ENCODE measurements at places on chromosomes 2 and 18.
A peak's percentile ranks its signal among the peaks of the same experiment; 100 is the strongest.

DNA sequence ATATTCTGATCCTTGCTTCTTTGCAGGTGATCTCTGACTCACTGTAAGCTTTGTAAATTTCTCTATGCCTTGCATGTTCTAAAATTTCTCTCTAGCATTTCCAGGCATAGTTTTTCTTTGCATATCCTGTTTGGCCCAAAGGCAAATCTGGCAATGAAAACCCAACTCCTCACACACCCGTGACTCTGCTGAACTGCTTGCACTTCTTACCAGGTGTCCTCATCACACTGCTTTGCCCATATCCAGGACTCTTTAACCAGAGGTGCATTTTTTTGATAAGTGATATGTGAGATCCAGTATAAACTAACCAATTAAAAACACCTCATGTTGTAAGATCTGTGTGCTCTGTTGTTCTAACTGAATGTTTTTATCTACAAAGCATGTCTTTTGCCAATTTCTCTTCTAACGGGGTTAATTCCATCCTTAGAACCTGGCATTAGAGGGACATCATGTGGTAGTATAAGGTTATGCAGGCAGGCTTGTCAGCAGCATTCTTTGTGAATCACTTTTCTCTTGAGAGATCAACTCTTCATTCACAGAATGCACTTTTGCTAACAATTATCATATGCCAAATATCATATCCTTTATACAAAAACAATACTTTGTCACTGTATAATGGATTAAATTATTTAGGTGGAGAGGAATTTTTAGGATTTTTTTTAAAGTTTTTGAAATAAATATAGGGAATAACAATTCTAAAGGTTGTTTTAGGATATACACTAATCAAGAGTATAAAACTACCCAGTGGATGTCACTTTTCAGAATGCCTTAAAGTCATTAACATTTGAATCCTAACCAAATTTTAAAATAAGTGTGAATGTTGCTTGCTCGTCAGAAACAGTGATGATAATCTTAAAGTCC lies 20.8 kb upstream of the TMX3 start:
- no peak for DNase-seq

DNA sequence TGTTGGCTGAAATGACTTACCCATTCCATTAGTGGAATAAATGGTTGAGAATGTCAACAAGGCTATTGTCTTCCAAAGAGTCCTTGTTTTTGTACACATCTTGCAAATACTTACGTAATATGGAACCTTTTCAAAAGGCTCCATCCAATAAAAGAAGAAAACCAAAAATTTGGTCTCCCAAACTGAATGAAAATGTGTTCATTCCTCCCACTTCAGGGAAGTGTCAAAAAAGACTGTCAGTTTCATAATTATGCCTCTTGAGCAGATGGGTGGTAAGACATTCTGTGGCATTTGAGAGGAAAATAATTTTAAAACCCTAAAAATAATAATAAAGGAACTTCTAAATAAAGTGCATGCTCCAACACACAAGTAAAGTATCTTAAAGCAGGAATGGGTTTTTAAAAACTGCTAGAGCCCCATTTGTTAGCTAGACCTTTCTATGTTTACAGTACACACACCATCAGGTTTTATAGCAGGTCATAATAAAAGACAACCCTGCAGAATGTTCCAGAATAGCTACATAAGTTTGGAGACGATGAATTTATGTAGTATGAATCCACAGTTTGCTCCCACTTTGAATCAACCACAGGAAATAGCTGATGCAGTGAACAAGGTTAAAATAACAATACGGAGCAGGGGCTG lies 843.7 kb downstream of the LRRTM4 start:
- no peak for DNase-seq

DNA sequence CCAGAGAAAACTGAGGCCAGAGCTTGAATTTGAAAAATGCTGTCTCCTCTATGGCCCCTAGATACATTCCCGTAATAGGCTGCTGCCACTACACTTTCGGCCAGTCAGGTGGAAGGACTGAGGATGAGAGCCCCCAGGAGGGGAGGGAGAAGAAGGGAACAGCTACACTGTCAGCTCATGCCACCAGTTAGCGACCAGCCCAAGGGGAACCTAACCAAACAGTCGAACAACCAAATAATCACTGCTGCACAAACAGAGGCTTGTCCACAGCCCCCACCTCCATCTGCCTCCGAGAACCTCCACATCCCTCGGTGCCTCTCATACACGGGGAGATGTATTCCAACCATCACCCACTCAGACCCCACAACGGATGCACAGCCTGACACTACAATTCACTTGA lies 7.3 kb downstream of the ZNF516 start:
- DNase-seq, result no peak

GRCh38 chr2:141021109-141021508 lies 1109.7 kb downstream of the LRP1B start:
- no peak for DNase-seq

DNA sequence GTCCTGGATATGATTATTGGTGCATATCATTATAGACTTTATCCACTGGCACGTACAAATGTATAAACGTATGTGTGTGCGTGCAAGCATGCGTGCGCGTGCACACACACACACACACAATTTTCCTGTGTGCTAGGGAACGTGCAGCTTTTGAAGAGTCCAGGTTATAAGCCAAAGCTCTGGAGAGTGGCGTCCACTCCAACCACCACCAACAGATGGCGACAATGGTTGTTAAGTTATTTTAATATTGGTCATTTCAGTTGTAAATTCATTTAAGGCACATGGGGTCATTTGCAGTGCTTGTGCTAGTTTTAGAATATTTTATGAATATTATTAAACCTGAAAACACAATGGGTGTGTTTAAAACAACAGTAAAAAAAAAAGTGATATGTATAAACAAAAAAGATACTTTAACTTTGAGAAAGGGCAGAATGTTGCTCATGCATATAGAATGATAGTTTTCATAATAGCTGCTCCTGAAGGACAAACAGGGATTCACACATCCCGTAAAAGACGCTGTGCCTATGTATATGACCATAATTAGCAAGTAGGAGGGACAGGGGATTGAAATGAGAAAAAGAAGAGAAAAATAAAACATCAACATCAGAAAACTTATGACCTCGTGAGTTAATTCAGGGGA lies 124.2 kb upstream of the ITGB6 start:
- peak; percentile 45 for DNase-seq

GRCh38 chr2:43082903-43083677 lies 143.3 kb downstream of the ZFP36L2 start:
- DNase-seq, result no peak

DNA sequence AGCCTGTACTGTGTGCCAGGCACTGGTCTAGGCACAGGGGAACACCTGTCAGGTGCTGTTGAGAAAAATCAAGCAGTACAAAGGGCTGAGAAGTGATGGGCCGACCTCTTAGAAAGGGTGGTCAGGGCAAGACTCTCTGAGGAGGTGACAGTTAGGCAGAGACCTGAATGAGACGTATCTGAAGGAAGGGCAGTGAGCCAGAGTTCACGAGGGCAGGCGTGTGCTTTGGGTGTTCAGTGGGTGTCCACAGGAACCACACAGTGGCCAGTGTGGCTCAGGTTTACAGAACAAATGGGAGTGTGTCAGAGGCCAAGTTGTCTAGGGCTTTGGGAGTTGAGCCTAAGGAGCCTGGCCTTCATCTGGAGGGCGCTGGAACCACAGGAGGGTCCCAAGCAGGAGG lies 6.2 kb downstream of the ARMC9 start:
- DNase-seq, result no peak

GRCh38 chr2:113167115-113167932 lies 6.4 kb upstream of the PSD4 start:
- DNase-seq, result no peak

- DNase-seq, result no peak
Measured at GRCh38 chr18:3864669-3865298, 414.8 kb downstream of the TGIF1 start.

- DNase-seq, result no peak
Measured at GRCh38 chr2:145277922-145278321, 758.0 kb upstream of the ZEB2 start.

All from T-helper 1 cell (primary cell).